GM10248 (cell line): ENCODE measurements at places on chromosomes 12 and 14.
A peak's percentile ranks its signal among the peaks of the same experiment; 100 is the strongest.

GRCh38 chr14:92398888-92399636 lies 76.1 kb downstream of the SLC24A4 start:
- no peak for DNase-seq

- no peak for DNase-seq
These were observed 292.6 kb upstream of the SYT1 start for GRCh38 chr12:78571953-78572352.

DNA sequence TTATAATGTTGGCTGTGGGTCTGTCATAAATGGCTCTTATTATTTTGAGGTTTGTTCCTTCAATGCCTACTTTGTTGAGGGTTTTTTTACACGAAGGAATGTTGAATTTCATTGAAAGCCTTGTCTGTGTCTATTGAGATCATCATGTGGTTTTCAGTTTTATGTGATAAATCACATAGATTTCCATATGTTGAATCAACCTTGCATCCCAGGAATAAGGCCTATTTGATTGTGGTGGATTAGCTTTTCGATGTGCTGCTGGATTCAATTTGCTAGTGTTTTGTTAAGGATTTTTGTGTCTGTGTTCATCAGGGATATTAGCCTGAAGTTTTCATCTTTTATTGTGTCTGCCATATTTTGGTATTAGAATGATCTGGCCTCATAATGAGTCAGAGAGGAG lies 27.6 kb downstream of the SLC2A13 start:
- no peak for DNase-seq

DNA sequence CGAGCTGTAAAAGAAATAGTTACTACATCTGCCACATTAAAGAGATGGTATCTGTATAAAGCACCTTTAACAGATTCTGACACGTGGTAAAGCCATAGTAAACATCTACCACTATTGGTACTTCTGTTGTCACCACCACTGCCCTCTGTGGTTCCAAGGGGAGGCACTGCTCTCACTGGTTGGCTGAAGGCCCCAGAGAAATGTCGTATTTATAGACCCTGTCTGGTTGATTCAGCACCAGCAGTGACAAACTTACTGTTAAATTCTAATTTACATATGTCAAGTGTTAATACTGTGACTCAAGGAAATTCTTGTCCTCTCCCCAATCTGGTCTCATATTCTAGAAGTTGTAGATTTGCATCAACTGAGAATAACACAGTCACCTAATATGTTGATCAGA lies 281.1 kb downstream of the ERC1 start:
- no peak for DNase-seq

DNA sequence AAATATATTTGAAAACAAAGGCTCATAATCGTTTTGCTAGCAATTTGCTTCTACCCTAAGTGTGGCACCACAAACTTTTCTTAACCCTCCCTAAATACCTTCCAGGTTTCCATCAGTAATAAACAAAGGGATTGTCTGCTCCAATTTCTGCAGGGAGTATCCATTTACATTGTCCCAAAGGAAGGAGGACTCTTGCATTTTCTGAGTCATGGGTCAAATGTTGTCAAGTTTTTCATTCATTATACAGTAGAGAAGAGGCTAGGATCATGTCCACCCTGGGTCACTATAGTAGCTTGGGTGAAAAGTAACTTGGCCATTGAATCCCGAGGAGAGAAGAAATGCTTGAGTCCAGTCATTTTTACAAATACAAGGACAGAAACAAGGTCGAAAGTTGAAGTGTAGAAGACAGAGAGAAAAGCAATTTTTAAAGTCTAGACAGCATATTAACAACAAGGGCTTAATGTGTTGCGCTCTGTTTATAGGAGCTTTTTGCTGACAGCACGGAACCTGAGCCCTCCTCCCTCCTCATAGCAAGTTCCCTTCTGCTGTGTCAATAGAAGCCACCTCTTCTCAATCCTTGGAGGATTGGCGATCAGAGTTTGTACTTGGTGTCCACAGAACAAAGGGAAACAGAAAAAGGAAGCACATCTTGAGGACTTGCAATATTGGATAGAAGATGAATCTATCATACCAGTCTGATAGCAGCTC lies 53.1 kb downstream of the TMEM30B start:
- DNase-seq, result no peak

DNA sequence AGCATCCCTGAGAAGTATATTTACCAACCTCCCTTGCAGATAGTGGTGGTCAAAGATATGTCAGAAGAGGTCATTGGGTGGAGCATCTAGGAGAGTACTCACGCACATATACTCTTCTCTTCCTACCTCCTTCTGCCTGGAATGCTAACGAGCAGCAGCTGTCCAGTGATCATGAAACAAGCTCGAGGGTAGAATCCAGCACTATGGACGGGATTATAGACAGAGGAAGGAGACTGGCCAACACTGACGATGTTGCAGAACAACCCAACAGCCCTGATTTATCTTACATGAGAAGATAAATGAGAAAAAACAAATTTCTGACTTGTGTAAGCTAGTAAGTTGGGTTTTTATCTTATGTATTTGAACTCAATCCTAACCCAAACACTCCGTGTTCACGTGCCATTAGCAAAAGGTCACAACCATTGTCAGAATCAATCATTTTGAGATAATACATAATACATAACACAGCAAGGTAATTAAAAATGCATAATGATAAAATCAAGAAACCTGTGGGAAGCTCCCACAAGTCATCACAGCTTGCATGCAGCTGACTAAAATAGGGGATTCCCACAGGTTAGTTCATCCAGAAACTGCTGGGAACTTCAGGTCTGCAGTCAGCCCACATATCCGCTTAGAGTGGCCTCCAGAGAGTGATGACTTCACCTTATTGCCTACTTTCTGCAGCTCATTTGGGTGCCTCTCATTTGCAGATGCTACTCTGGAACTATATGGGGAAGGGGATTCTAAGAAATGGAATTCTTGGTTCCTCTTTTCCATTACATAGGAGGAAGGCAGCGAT lies 36.3 kb upstream of the STK38L start:
- peak; percentile 62 for DNase-seq

DNA sequence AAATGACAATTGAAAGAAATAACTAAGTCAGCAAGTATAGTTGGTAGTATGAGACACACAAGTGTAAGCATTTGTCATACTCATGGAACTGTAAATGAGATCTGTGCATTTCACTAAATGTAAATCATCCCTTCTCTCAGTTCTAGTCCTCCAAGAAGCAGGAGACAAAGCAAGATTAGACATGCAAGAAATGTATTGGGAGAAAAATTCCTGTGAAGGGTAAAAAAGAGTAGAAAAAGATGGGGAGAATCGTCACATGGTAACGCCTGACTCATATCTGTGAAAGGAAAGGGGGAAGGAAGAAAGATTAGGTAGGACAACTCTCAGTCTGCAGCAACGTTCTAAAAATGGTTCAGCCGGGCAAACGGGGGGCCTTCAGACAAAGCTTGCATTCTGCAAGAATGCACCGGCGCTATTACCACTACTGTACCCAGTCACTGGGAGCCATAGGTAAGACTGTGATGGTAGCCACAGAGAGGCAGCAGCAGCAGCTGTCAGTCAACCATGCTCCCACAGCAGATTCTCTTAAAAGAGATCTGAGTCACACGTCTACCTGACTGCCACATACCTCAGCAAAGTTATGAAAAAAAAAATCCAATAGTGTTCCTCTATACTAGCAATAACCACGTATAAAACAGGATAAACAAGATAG lies 18.0 kb upstream of the RFX4 start:
- no peak for DNase-seq
